ENCODE measurements at places on chromosomes 11 and 22. TPM values are rescaled to one million over a fixed set of nuclear protein-coding genes. Genes with fewer than 3 reads are reported as not detected.

Gene PIWIL4
- 0.23 TPM for total RNA-seq

Gene C1QTNF5
- total RNA-seq, result not detected

Gene DERL3
- total RNA-seq, result 6.7 TPM

Gene SAA4
- not detected for total RNA-seq

Gene TANGO2
- 21.3 TPM for total RNA-seq

Gene DEFB131B
- not detected for total RNA-seq

Gene FAM111B
- total RNA-seq, result 38.8 TPM

Gene TPBGL
- total RNA-seq, result 0.19 TPM

Gene APOBEC3F
- 28.6 TPM for total RNA-seq

Gene AIFM3
- not detected for total RNA-seq

Gene ACTN3
- 0.23 TPM for total RNA-seq

Gene GLYATL1
- not detected for total RNA-seq

Gene MRGPRX3
- total RNA-seq, result not detected

Gene MFRP
- not detected for total RNA-seq

Gene LRFN4
- total RNA-seq, result 42.3 TPM

Gene MALAT1
- total RNA-seq, result 3,074 TPM

Gene TESMIN
- 0.94 TPM for total RNA-seq

Gene KCNC1
- not detected for total RNA-seq

All from activated CD8-positive, alpha-beta memory T cell treated with anti-CD3 and anti-CD28 coated beads for 36 hours (primary cell).